ENCODE measurements at places on chromosomes 16 and 17.
A peak's percentile ranks its signal among the peaks of the same experiment; 100 is the strongest.

DNA sequence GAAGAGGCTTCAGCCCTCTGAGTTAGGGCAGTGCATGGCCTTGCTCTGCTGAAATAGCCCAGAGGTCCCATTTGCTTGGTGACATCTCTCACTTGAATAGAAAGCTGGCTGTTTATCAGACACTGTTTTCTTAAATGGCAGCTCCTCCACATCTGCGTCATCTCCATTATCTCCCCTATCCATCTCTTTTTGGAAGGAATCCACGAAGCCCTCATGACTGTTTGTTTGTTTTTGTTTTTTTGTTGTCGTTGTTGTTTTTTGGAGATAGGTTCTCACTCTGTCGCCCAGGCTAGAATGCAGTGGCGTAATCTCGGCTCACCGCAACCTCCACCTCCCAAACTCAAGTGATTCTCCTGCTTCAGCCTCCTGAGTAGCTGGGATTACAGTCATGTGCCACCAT lies 16.6 kb downstream of the NAA60 start:
- no peak for DNase-seq

DNA sequence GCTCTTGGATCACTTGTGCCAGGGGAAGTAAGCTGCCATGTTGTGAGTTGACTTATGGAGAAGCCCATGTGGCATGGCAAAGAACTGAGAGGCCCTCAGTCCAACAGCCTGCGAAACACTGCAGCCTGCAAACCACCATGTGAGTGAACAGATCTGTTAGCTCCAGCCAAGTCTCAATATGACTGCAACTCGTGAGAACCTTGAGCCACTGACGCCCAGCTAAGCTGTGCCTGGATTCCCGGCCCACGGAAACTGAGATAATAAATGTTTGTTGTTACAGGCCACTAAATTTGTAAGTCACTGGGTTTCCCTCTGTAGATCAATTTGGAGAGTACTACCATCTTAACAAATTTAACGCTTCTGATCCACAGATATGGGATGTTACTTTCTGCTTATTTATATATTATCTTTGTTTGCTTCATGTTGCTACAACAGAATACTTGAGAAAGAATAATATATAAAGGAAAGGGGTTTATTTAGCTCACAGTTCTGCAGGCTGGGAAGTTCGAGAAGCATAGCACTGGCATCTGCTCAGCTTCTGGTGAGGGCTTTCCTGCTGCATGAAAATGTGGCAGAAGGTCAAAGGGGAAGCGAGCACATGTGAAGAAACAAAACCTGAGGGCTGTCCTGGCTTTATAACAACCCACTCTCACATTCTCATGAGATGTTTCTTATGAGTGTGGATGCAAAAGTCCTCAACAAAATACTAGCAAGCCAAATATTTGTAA lies 29.4 kb upstream of the ATP2A3 start:
- DNase-seq: no peak

DNA sequence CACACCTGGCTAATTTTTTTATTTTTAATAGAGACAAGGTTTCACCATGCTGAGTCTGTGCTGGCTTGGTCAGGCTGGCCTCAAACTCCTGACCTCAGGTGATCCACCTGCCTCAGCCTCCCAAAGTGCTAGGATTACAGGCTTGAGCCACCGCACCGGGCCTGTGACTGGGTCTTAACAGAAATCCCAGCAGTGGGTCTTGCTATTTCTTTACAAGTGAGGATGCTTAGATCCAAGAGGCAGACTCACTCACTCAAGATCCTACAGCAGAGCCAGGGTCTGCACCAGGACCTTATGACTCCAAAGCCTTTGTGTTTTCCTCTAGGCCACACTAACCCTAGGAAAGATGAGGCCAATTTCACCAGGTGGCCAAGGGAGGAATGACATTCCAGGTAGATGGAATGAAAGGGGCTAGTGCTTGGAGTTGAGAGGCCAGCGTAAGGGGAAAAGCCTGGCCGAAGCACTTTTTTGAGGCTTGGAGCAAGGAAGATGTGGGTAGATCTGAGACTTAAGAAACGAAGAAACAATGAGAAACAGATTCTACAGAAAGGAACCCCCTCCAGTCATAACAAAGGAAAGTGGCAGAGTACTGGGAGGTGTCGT lies 5.7 kb upstream of the STAT5A start:
- no peak for DNase-seq

DNA sequence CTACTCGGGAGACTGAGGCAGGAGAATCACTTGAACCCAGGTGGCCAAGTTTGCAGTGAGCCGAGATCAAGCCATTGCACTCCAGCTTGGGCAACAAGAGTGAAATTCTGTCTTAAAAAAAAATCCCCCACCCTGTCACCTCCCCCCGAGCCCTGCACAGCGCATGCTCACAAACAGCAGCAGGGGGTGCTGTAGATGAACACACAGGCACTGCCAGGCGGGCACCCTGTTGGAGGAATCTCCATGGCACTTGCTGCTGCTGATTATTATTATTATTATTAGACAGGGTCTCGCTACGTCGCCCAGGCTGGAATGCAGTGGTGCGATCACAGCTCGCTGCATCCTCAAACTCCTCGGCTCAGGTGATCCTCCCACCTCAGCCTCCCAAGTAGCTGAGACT lies 24.6 kb downstream of the FZD2 start:
- DNase-seq: no peak

- no peak for DNase-seq
Observed at GRCh38 chr17:35046245-35046644, 17.3 kb downstream of the RFFL start.

DNA sequence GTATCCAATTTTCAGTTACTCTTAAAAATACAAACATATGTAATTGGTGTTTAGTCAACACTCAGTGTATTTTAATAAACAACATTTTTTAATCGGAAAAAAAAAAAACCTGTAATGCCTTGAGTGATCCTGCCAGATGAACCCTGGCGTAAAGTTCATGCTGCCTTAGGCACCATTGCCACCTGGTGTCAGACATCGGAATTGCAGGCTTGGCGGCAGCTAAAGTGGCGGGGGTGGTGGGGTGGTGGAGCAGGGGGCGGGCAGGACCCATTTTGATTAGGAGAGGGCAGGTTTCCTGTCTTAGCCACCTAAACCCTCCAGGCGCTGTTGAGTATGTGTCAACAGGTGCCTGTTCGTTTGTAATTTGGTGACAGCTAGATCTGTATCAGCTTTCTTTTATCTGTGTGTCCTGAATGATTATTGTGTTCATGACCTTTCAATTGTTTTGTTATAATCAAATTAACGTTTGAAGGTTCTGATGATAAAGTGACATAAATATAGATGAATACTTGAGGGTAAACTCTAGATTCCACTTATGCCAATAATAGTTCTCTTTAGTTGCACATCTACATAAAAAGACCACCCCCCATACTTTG lies 588.7 kb downstream of the CDH13 start:
- peak; percentile 9 for DNase-seq

DNA sequence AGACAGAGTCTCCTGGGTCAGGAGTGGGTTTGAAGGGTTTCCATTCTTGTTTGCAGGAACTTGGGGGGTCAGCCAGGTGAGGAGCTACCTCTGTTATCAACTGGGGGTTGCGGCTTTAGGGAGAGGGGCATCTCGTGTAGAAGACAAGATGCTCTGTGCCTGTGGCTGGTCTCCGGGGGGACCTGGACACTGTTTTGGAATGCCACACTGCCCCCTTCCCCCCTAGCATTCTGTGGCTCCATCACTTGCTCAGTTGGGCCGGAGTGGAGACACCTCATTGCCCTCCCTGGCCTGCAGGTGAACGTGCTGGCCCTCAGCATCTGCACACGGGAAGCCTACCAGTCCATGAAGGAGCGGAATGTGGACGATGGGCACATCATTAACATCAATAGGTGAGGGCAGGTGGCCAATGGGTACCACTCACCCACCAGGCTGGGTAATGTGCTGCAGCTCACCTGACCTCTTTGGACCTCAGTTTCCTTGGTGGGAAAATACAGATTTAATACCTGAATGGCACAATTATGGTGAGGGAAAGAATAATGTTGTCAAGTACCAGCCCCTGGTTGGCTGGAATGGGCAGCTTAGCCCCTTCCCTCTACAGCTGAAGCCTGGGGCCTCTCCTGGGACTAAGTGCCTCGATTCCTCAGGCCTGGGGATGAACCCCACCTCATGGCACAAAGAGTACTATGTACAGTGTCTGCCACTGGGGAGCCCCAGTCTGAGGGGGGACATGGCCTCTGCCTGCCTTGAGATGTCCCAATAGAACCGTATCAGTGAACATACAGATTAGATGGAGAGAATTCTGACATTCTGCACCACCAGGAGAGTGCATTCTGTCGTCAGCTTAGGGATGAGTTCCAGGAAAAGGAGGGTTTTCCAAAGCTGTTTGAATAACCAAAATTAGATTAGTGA lies 3.3 kb upstream of the MRM1 start:
- DNase-seq: no peak

DNA sequence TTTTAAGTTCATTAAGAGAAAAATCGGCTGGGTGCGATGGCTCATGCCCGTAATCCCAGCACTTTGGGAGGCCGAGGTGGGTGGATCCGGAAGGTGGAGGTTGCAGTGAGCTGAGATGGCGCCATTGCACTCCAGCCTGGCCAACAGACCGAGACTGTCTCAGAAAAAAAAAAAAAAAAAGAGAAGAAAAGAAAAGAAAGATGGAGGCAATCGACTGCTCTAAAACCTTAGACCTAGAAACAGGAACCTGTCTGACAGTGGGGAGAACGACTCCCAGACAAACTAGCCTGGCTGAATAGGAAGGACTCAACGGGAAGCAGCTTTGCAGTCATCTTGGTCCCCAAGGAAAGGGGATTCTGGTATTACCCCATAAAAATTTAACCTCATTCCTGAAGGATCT lies 13.7 kb downstream of the MRC2 start:
- DNase-seq: no peak

Data from activated T-cell treated with anti-CD3 and anti-CD28 coated beads, Interleukin-2, amount 50 U/mL, for 4 hours (primary cell).